Stimulated activated CD8-positive, alpha-beta memory T cell treated with anti-CD3 and anti-CD28 coated beads, Interleukin-15, amount 100 ng/mL, for 24 hours (primary cell): ENCODE measurements at places on chromosomes 3 and 15.

- DNase-seq: no peak
Measured at GRCh38 chr3:133360476-133360875, 39.4 kb upstream of the BFSP2 start.

DNA sequence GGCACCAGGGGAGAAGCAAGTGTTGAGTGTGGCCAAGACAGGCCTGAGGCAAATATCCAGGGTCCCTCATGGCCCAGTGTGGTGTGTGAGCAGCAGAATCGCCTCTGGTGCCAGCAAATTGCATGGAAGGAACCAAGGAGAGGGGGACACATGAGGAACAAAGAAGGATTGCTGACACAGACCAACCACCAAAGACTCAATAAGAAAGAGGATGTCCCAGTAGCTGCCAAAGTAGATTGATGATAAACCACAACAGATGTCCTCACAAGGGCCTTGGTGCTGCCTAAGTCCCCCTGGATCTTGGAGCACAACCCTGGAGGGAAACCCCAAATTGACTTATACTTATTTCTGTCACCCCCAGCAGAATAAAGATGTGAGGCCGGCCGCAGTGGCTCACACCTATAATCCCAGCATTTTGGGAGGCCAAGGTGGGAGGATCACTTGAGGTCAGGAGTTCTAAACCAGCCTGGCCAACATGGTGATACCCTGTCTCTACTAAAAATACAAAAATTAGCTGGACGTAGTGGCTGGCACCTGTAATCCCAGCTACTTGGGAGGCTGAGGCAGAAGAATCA lies 10.6 kb downstream of the SRGAP3 start:
- no peak for DNase-seq

DNA sequence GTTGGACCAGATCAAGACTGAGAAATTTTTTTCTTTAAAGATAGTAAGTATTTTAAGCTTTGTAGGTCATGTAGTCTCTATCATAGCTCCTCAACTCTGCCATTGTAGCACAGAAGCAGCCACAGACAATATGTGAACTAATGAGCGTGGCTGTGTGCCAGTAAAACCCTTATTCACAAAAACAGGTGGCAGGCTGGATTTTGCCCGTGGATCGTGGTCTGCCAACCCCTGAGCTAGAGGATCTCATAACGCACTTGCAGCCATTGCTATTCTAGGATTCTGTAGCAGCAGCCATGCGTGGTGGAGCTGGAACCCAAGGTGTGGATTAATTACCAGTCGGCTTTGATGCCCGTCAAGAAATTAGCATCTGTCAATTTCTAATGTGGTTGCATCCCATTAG lies 68.7 kb upstream of the PLXNA1 start:
- DNase-seq: no peak

- no peak for DNase-seq
Measured at GRCh38 chr15:62902821-62903220, 139.7 kb upstream of the TPM1 start.

- DNase-seq: no peak
Measured at GRCh38 chr3:126750756-126751121, 46.7 kb downstream of the CHCHD6 start.

DNA sequence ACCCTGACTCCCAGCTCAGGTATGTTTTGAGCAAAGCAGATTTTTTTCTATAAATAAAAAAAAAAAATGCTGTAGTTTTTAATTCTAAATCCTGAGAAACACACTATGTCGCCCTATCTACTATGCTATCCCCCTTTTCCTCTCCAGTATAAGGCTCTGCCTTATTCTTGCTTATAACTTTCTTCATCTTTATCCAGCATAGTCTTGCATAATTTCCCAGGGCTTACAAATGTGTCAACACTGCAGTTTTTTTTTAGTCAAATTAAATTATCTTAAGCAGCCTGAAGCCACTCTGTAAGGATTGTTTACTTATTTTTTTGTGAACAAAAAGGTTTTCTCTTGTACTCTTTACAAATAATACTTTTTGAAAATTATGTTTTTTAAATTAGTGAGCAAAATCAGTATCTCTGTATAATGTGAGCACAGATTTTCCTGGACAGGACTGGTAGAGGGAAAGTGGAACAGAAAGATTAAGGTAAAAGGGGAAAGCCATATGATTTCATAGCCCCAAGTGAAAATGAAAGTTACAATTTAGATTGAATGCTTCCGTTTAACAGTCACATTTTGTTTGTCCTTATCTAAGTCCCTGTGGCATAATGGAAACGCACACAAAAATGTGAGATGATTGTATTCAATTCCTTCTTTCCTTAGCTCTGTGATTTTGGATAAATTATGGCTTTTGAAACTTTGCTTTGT lies 5.6 kb upstream of the PYDC2 start:
- no peak for DNase-seq

GRCh38 chr3:166080096-166080495 lies 242.9 kb upstream of the BCHE start:
- no peak for DNase-seq

- DNase-seq: no peak
Measured at GRCh38 chr15:49688135-49688790, 67.4 kb downstream of the DTWD1 start.

DNA sequence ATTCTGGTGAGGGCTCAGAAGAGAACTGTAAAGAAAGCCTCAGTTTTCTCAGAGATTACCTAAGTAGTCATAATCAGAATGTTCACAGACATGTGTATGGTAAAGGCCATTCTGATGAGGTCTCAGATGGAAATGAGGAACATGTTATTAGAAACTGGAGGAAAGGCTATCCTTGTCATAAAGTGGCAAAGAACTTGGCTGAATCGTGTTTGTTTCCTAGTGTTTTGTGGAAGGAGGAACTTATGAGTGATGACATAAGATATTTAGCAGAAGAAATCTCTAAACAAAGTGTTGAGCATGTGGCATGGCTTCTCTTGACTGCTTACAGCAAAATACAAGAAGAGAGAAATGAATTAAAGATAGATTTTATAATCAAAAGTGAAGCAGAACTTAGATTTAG lies 12.8 kb upstream of the KLHL40 start:
- no peak for DNase-seq

- DNase-seq: no peak
Measured at GRCh38 chr15:76799760-76800159, 105.4 kb downstream of the SCAPER start.

- no peak for DNase-seq
Measured at GRCh38 chr3:71360180-71360579, 223.3 kb downstream of the FOXP1 start.

GRCh38 chr3:66010348-66010738 lies 28.4 kb downstream of the MAGI1 start:
- no peak for DNase-seq

DNA sequence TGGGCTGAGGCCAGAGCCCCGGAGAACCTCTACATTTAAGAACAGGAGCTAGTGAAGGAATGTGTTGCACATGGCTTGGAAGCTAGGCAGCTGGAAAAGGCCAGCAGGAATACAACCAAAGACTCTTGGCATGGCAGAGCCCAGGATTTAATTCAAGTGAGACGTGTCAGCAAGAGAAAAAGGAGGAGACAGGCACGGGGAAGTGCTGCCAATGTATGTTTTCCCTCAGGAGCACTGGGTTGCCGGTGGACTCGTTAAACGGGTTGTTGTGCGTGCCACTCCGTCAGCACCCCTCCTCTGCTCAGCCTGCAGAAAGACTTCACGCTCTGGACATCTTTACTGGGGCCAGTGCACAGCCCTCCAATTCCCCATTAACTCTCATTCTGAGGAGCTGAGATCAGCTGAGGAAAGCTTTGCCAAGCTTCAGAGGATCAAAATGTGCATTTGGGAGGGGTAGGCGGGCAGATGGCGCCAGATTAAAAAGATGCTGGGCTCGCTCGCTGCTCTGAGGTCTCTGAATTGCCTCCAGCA lies 103.7 kb downstream of the PDZRN3 start:
- DNase-seq: no peak

DNA sequence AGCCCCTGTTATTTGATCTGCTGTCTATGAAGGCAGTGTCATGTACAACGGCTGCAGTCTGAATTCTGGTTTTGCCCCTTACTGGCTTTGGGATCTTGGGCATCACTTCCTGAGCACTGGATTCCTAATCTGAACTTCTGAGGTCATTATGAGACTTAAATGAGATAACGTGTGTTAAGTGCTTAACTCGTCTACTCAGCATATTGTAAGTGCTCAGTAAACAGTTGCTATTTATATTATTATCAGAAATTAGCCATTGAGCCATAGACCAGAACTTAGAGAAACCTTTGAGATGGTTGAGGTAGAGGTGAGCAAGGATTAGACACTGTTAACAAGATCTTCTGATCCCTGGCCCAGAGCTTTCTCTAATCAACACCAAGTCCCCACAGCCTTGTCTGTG lies 284.1 kb upstream of the ONECUT1 start:
- DNase-seq: no peak

- no peak for DNase-seq
Measured at GRCh38 chr3:126446791-126447190, 28.9 kb downstream of the ZXDC start.
